ENCODE measurements at places on chromosomes 2 and 18.

DNA sequence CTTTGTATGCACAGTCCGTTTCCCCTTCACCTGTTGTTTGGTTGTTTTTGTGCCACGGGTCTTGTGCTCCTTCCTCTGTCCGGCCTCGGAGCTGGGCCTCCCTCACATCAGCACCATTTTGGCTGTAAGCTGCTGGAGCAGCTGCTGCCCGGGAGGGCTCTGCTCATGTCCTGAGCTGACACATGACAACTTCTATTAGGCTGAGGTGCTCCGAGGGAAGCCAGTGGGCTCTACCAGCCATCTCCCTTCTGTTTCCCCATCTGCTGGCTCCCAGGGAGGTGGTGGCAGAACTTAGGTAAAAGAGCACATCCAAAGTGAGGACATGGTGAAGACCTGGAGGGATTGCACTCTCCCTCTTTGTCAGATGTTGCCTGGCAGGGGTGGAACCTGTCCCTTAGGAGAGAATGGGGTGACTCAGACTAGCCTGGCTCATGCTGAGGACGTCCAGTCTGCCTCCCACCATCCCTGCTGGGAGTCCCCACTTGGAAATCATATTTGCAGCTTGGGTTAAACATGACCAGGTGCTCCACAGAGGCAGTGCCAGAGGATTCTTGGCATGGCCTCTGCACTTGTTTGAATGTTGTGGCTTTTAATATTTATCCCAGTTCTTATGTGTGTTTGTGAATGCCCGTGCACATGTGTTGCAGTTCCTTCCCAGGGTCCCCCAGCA is 49.8 kb upstream of the TNP1 start:
- no peak for DNase-seq

GRCh38 chr2:233349005-233349998 is 5.0 kb upstream of the DGKD start:
- no peak for DNase-seq

- no peak for DNase-seq
Observed at GRCh38 chr2:71611781-71612527, 158.6 kb downstream of the DYSF start.

- peak; percentile 51 for DNase-seq
Observed at GRCh38 chr2:43082111-43082894, 144.1 kb downstream of the ZFP36L2 start.

Data from body of pancreas (tissue), 4 donors.